ENCODE measurements at places on chromosomes 2 and 18.

- peak; percentile 10 for DNase-seq
These were observed 925.5 kb downstream of the SLC4A3 start for GRCh38 chr2:220552790-220553535.

DNA sequence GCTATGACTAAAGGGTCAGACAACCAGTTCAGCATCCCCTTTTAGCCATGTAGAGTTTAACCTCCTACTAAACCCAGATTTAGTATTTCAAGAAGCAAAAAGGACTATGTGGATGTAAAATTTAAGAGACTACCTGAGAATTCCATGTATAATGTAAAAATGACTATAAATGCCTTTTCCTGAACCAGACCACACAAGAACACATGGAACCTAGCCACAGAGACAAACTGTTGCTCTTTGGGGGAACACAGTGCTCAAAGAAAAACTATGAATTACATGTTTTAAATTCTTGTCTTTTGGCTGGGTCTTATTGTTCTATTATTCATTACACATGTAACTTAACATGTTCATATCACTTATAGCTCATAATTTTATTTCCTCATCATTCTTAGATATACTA is 192.8 kb downstream of the DNER start:
- no peak for DNase-seq

DNA sequence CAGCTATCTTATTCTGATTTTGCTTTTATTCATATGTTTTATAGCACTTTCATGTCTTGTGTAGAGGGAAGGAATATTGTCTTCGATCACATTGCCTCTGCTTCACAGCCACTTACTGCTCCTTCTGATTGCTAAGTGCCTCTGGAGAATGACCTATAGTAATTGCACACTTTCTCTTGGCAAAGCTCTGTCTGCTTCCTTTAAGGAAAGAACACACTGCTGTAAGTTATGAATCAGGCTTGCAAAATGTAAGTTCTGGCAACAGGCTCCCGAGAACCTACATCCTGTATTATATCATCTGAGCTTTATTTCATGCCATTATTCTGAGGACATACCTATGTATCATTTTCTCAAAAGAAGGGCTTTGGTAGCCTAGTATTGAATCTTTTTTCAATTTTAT is 170.7 kb downstream of the ZNF804A start:
- peak; percentile 77 for DNase-seq

- DNase-seq: no peak
These were observed 9.9 kb downstream of the FABP1 start for GRCh38 chr2:88117973-88118372.

GRCh38 chr2:100137318-100137717 is 5.1 kb downstream of the AFF3 start:
- DNase-seq: no peak

DNA sequence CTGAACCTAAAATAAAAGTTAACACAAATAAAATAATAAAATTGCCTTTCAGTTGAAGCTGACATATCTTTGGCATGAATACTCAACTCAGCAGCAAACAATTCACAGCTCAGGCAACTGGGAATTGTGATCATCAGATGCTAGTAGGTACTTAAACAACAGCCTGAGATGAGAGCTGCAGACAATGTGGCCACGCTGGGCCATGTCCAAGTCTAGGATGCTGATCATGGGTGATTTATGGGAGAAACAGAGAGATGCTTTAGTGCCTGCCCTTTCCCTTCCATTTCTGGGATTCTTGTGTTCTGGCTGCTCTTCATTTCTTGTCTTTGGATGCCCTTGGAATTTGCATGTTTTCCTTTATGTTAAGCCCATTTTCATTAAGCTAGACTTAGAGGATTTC is 212.4 kb upstream of the CWC22 start:
- DNase-seq: no peak

DNA sequence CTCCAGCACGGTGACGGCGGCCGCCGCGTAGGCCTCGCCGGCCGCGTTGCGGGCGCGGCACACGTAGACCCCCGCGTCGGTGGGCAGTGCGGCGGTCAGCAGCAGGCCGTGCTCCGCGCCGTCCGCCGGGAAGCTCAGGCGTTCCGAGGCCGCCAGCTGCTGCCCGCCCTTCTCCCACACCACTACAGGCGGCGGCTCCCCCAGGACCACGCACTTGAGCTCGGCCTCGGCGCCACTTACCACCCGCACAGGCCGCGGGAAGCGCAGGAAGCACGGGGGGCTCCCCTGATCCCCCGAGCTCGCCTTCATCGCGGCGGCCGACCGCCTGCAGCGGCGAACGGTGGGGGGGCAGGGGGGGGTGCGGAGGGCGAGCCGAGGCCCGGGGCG is 422 bp downstream of the OBSL1 start:
- DNase-seq: peak; percentile 30

- no peak for DNase-seq
These were observed 316.1 kb upstream of the FANCL start for GRCh38 chr2:58557176-58557575.

- DNase-seq: peak; percentile 37
These were observed 124.0 kb downstream of the GAREM1 start for GRCh38 chr18:32346671-32347070.

DNA sequence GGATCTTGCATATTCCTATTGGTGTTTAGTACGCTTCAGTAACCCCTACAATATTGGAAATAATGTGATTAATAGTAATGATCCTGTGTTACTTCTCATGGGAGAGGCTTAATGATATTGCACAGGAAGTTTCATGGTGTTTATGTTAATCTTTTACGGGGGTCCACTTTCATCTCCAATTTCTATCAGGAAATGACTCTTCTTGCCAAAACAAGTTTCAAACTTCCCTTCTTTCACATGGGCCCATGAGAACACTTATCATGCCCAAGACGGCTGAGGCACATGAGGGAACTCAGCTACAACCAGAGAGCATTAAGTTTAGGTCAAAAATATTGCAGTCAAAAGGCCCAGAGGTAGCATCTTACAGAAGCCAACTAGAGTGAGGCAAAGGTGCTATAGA is 7.6 kb downstream of the ERBB4 start:
- DNase-seq: no peak

All from fibroblast of pulmonary artery (primary cell).